ENCODE measurements at places on chromosomes 4 and X.

DNA sequence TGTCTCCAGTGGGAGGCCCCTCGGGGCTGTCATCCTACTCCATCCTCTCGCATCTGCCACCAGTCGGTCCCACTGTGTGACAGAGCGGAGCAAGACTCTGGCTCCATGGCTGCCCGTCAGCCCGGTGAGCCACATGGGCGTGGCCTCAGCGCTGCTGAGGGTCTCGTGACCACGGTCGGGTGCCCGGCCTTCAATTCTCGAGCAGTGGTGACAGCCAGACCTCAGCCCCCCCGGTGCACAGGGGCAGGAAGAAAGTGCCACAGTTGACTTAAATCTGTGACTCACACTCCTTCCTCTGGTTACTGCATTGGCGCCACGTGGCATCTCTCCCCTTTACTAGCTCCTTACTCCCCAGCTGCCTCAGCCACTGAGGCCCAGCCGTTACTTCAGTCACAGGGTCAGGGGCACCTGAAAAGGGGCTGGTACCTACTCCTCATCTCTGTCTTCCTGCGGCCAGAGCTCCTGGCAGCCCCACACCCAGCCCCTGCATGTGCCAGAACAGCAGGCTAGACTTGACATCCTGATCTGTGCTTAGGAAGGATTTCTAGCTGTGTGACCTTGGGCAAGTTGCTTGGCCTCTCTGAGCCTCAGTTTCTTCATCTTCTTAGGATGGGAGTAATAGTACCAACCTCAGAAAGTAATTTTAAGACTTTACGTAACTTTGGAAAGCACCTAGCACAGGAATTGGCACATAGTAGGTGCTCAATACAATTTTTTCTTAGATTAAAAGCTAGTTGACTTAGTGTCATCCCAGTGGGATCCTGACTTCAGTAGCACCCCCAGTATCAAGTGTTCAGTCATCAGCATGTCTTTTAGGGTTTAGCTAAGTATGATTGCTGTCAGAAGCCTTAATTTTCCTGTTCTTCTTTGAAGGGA lies 66.1 kb downstream of the TNIP2 start:
- no peak for DNase-seq

GRCh38 chr4:144267084-144267483 lies 126.6 kb upstream of the GYPA start:
- no peak for DNase-seq

DNA sequence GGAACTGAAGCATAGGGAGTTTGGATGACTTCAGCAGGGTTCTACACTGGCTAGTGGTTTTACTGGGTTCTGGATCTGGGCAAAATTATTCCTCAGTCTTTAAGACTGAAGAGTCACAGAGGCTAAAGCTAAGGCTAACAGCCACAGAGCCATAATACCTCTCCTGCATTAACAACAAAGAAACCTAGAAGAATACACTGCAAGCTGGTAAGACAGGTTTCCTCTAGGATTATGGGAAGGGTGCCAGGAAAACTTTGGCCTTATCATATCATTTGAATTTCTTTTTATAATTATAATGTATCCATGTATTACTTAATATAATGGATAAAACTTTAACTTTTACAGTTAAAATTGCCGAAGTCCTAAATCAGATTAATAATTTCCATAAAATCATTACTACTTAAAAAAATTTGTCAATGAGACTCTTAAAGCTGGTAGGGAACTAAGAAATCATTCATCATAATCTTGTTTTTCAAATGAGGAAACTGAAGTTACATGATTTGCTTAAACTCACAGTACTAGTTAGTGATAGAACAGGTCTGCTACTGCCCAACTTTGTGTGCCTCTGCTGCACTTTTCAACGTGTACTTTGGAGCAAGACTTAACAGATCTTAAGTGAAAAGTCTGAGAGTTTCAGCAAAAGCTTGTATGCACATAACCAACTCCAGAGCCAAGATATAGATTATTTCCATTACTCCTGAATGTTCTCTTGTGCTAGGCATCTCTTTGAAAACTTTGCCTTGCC lies 24.2 kb upstream of the PGRMC2 start:
- DNase-seq: no peak

DNA sequence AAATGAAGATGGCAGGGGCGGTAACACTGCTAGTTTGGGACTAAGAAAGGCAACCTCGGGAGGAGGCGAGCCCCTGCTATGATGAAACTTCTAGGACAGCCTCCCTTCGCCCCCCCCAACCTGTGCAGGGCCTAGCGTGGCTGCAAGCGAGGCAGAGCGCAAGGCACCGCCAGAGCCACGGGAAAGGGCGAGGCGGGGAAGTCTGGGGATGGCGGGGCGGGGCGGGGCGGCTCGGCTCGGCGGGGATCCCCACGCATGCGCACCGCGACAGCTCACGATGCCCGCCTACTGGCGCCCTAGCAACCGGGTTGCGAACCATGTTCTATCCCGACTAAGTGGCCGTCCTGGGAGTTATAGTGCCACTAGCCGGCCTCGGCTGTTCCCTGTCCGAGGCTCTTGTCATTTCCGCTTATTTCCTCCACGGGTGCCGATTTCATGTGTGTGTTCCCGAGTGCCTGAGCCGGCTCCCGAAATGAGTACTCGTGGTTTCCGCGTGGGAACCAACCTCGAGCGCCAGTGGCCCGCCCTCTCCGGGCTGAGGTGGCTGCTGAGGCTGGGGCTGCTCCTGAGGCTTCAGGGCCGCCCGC lies 28.7 kb upstream of the RBMX start:
- DNase-seq: peak; percentile 61

DNA sequence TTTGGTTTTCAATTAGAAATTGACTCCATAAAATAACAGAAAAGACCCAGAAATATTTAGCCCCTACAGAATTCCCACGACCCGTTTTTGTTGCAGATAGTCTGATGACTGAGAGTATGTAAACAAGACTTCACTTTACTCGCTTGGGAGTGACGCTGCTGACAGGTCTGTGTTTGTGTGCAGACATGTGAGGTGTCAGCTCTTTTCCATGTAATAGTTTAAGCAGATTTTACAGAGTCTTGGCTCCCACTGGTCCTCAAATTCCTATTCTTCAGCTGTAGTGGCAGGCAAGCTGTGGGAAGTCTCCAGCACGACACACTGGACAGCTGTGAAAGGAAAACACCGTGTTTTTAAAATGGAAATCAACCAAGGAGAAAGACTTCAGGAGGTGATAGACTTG lies 455.7 kb downstream of the GABRG1 start:
- DNase-seq: no peak

DNA sequence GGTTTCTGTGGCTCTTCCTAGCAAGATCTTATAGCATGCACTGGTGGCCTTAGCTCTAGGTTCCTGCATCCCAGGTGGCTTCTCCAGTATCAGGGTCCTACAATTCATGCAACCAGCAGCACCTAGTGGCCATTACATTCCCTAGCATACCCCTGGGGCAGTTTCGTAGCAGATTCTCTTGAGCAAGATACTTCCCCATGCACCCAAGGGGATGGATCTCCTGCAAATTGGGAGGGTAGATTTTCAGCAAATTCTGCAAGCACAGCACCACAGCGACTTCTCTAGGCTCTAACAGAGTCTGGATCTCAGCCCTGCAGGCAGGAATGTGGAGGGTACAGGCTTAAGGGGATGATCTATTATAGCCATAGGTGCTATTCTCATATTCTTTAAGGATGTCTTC lies 13.1 kb upstream of the SLC9B1 start:
- DNase-seq: no peak

DNA sequence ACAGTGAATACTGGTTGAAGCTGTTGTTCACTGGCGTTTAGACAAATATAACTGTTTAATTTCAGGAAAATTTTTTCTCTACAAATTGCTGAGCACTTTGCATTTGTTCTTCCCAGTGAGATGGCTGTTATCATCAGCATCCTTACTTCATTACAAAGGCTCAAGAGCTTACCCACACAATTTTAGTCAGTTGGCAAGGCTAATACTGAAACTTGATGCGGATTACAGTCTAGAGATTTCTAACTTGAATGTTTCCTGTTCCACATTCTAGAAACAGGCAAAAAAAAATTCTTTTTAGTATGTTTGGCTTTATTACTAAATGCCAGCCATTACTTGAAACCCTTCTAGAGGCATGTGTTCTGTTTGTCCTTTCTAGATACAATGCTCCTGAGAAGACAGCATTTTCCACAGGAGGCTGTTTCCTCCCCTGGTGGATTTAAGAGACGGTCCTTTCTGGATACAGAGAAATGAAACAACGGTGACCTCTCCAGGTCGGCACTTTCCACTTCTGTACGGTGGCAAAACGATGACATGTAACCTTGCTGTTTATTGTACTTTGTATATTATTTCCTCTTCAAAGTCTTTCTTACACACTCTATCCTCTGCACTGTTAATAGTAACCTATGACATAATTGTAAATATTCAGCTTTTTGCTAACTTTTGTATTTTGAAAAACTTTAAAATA lies 80.9 kb downstream of the RFC1 start:
- DNase-seq: no peak

GRCh38 chrX:134431894-134432293 lies 28.1 kb upstream of the HPRT1 start:
- DNase-seq: no peak

DNA sequence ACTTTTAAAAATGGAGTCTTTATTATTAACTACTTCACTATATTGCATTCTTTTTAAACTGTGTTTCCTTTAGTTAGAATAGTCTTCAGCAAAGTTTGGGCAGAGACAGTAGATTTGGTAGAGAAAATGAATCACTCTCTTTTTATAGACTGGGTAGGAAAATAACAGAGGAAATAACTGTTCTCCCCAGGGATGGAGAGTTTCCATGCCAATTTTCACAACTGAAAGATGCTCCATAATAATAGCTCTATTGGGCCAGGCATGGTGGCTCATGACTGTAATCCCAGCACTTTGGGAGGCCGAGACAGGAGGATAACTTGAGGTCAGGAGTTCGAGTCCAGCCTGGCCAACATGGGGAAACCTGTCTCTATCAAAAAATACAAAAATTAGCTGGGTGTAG lies 13.1 kb downstream of the HSD17B13 start:
- DNase-seq: no peak

DNA sequence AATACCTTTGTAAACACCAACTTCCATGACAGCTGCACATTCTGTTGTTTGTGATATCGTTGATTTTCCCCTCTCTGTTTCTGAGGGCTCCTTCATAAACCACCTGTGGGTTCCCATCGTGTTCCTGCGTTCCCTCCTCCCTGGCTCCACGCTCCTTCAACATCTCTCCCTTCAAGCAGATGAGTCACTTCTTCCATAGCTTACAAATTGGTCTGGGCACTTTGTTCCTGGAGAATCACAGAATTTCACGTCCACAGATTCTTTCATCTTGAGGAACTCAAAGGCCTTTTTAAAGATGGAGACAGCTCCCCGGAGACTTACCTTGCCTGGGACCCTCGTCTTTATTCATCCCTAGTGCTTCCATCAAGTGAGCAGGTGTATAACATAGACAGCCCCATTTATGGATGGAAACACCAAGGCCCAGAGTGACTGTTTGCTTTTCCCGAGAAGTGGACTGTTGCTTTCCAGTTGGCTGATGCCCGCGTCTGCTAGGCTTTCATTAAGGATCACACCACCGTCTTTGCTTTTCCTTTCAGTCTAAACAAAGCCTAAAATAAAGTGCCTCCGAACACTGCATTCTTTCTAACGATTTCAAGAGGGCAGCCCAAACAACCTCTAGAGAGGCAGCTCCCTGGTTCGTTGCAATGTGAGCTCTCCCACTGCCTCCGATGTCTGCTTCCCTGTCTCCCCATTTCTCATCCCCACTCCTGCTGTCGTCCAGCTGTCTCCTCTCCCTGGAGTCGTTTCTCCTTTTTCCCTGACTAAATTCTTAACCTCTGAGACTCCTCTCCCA lies 146.3 kb upstream of the STX18 start:
- DNase-seq: no peak

DNA sequence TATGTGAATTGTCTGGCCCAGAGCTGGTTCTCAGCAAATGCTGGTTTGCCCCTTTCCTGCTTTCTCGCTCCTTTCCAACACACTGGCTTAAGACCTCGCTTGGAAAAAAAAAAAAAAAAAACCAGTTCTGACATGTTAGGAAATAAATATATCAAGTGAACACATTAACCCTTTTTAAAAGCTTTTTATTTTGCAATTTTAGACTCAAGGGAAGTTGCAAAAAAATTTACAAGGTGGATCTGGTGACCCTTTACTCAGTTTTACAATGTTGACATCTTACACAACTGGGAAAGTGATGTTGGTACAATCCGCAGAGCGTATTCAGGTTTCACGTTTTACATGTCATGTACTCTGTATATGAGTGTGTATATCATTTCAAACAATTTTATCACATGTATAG lies 100.1 kb downstream of the RTL5 start:
- DNase-seq: no peak

DNA sequence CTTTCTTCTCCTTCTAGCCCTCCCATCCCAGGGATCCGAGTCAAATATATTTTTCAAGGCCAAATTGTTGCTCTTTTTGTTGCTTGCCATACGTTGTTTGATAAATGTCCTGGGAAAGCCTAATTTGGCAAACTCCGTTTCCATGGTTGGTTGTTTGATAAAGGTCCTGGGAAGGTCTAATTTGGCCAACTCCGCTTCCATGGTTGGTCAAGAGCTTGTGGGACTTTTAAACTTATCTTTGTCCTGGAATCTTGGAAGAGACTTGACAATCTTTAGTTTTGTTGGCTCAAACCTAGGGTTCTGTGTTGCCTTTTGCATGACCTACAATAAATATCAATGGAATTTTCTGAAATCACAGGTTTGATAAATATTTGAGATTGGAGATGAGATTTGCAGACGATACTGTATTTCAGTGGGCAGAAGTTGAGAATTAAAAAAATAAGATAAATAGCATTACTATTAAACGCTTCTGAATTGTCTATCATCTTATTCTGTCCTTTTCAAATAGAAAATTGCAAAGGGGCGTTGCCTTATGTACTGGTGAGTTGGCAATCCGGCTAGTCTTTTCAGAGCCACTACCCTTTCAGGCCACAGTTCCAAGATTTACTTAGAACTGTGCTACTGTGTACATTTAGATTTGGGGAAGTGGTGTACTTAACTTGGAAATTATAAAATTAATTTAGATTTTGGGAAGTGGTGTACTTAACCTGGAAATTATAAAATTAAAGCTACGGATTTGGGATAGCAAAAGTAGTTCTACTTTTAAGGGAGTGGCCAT lies 804 bp downstream of the OSTC start:
- DNase-seq: no peak

- no peak for DNase-seq
Observed at GRCh38 chr4:112952313-112952700, 97.1 kb upstream of the ANK2 start.

GRCh38 chr4:70571772-70572171 lies 20.3 kb upstream of the AMBN start:
- no peak for DNase-seq

GRCh38 chr4:88725986-88726385 lies 28.4 kb upstream of the NAP1L5 start:
- DNase-seq: no peak

DNA sequence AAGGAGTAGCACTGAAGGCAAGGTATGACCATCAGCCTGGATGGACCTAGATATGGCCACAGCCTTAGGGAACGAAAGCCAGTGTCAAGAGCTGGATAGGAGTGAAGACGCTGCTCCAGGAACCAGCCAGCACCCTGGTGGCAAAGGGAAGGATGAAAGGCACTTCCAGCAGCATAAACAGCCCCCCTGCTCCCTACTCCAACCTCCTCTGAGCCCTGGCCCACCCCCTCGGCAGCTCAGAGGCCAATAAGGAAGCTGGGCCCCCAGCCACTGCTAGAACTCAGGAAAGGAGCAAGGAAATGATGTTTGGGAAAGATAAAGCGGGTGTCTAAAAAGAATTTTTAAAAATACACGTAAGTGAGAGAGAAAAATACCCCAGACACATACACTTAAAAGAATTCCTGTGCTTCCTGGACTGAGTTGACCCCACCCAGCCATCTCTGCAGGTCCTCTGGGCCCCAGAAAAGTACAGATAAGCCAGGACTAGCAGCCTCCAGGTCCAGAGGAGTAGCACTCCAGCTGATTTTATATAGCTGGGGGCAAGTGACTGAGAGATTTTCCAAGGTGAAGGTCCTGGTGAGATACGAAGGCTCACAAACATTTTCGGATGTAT lies 170.4 kb downstream of the SHROOM4 start:
- DNase-seq: no peak
